ENCODE measurements at places on chromosomes 2 and 18.

DNA sequence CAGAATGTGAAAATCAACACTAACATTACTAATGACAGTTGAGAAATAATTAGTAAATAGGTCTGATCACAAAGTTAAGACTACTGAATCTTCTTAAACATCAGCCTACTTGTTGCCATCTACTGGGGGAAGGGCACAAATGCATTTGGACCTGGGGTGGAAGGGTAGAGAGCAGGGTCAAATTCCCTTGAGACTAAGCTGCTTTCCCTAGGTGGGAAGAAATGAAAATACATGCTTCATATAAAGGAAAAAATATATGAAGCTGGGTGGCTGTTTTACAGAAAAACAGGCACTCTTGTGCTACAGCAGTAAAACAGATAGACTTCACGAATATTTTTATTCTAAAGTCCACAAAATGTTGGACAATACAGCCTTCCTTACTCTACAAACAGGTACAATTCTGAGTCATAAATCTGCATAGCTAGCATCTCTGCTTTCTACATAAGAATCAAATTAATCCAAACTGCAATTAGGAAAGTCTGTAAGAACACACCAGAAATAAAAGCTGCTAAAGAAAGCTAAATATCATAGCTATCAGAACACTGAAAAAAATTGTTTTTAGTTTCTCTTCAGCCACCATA is 10.9 kb downstream of the TRIP12 start:
- DNase-seq: no peak

GRCh38 chr2:178365116-178365515 is 85.9 kb downstream of the PRKRA start:
- DNase-seq: no peak

DNA sequence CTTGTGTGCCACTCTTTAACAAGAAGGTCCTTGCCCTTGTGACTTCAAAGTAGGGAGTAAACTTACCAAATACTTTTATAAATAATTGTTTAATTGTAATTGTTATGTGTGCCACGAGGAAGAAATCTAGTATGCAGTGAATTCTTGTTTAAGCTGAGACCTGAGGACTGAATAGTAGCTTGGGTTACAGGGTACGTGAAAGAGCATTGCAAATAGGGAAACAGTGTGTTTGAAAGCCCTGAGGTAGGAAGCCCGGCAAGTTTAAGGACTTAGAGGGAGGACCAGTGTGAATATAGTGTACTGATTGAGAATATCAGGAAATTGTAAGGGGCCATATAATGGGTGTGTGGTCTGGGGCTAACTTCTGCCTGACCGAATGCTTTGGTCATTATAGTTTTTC is 26.2 kb downstream of the PHLPP1 start:
- no peak for DNase-seq

- DNase-seq: no peak
Observed at GRCh38 chr2:134229540-134229939, 24.3 kb upstream of the MGAT5 start.

DNA sequence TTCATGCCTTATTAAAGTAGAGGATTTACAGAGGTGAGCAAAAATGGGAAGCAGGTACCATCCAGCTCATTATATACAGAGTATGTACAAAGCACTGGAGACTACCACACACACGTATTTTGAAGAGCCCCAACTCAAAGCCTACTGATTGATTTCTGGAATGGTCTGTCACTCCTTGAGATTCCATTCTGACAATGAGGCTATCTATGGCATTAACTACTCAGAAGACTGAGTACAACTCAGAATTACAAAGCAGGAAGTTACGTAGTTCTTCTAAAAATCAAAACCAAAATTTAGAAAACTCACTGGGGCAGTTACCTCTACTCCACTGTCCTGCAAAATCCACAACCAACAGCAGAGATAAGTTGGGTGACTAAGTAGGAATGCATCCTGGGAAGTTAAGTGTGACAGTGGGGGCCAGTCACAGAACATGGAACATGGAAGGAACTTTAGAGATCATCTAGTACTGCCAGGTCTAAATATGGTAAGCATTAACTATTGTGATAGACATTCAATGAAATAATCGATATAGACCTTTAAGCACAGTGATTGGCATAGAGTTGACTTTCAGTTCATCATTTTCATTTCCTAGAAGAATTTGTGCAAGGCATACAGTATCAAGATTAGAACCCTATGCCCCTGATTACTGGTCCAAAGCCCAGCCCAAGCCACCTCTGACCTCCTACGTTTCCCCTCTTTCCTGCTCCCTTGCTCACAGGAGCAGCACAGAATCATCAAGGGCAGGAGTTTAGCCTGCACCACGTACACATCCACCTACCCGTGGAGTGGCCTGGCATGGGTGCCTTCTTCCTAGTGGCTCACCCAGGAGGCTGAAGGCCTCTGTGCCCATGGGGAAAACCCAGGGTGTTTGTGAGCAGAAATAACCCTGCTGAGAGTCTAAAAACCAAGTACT is 80.1 kb upstream of the FOSL2 start:
- no peak for DNase-seq

DNA sequence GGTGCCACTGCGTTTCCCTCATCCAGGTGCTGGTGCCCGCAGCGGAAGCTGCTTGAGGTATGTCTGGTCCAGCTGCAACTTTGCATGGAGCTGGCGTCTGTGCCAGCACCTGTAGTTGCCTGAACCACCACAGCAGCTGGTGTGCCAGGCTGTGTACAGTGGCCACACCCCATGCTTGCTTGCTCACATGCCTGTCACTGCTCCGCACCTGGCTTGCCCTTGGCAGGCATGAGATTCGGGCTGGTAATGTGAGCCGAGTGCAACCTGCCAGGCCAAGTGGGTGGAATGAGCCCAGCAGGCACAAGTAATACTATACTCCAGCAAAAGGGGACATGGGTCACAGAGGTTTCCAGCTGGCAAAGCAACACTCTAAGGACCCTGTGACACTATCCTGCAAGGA is 1123.3 kb upstream of the ACVR2A start:
- DNase-seq: no peak

DNA sequence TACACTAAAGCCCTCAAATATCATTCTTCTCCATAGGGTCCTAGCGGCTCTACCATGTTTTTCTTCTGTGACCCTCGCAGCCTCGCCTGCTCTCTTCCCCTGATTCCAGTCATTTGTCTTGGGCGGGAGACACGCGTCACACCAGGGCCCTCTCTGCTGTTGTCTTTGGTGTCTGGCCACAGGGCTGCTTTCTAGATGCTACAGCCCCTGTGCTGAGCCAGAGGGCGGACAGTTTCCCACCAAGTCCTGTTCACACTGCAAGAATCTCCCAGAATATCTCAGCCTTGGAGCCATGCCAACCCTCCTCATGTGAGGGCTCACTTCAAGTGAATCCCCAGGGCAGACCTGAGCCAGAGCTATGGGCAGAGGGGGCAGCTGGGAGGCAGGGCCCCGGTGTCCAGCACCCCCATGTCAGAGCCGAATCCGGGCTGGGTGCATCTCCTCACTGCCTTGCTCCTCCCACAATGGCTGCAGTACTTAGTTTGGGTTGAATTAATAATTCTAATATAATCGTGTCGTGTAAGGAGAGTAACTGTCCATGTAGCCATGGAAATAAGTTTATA is 42.1 kb downstream of the DIPK1C start:
- no peak for DNase-seq
